ENCODE measurements at places on chromosomes 7 and 10. TPM values are rescaled to one million over a fixed set of nuclear protein-coding genes. Genes with fewer than 3 reads are reported as not detected.

The COL28A1 gene
- 2.7 TPM for total RNA-seq

DNA sequence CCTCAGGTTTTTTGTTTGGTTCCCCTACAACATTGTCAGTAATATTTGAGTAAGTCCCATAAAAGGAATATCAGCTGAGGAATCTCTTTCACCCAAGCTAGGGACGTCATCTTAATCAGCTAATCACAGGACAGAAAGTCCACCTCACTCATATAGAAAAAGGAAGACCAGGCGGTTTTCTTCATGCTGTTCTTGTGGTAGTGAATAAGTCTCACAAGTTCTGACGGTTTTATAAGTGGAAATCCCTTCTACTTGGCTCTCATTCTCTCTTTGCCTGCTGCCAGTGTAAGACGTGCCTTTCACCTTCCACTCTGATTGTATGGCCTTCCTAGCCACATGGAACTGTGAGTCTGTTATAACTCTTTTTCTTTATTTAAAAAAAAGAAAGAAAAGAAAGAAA lies 308.1 kb upstream of the PFKP start:
- no peak for DNase-seq

GRCh38 chr10:126476246-126476645 lies 88.0 kb upstream of the ADAM12 start:
- DNase-seq = no peak

The RPEL1 gene
- not detected for total RNA-seq

DNA sequence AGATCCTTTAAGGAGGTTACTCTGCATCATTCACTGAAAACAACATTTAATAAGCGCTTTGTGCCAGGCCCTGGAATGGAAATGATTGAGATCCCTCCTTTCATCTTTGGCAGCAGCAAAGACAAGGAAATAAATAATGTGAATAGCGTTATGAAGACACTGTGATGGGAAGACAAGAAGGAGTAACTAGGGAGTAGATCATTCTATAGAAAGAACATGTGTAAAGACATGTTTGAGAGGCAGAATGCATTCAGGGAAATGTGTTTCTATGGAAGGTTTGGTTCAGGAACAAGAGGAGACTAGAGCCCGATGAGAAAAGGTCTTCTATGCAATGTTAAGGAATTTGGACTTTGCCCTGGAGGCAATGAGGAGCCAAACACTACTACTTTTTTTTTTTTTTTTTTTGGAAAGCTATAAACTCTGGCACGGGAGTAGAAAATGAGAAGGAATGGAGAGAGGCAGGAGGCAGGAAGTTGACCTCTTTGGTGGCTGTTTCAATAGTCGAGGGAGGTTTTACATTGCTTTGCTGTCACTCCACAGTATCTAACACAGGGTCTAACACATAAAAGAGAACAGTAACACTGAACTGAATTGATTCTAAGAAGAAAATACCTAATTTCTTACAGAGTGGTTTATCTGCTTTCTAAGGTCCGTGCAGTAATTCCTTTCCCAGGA lies 44.9 kb downstream of the SMURF1 start:
- DNase-seq = no peak

DNA sequence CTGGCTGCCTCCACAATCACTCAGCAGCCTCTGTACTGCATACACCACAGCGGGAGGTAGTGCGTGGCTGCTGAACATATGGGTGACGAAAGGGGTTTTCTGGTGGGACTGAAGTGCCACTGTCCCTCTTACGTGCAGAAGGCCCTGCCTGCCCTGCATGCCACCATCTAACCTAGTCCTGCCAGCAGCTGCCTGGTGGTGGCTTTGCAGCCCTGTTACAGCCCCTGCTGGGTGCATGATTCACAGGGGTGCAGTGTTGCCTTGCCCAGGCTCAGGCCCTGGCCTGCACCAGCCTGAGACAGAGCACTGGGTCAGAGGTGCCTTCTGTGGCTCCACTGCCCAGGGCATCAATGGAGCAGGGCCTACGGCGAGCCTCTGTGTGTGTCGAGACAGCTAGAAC lies 50.1 kb downstream of the SYPL1 start:
- DNase-seq = no peak

The CPA4 gene
- total RNA-seq = 0.77 TPM

The MBLAC1 gene
- total RNA-seq = 2.8 TPM

DNA sequence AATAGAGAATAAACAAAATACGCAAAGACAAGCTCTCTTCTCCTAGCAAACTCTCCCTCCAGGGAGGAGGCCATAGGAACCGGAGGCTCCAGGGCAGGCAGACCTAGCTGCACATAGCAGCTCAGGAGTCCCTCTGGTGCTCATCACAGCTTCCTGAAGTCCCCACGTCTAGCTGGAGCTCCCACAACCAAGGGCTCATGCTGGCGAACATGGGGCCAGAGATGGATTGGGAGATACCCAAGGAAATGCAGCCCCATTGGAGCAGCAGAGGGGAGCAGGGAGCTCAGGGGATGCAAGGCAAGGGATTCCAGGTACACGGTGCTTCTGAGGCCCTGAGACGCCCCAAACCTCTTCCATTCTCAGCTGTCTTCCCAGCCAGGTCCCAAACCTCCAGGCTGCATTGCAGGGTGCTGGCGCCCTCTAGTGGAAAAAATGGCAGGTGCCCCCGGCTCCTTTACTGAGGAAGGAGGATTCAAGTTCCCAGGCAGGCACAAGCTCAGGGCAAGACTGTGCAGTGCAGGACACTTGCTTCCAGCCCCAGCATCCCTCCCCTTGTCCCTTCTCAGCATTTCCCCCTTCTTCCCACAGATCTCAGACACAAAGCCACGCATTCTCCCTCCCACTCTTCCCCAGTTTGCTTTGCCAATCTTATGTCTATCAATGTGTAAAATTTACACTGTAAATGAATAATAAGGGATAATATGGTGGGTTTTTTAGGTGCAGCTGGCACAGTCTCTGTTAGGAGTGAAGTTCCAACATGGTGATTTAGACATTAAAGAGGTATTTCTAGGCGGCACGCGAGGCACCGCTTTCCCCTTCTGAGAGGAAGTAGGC lies 46.2 kb downstream of the GPAM start:
- DNase-seq = peak; percentile 82

The CPA2 gene
- total RNA-seq = not detected

The HOXA9 gene
- total RNA-seq = not detected

- DNase-seq = no peak
These were observed 542.6 kb downstream of the DNAJB6 start for GRCh38 chr7:157879391-157879790.

GRCh38 chr7:52085610-52086009 lies 769.0 kb upstream of the COBL start:
- DNase-seq = no peak

The SPOCK2 gene
- 12.7 TPM for total RNA-seq

DNA sequence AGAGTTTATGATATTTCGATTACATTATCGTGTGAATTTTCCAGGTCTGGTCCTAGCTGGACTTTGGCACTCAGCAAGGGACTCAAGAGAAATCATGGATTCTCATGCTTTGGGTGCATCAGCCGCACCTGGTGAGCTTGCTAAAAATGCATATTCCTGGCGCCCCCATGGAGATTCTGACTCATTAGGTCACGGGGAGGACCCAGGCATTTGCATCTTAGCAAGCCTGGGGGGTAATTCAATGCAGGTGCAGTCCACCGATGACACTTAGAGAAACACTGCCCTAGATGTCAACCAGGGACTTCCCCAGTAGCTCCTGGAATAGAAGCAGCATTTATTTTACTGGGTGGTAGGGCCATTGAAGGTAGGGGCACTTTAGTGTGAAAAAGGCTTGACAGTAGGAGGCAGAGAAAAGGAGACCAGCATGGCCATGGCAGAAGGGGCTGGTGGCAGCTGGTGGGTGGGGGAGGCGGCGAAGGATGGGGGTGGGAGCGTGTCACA lies 29.9 kb upstream of the PDCD4 start:
- no peak for DNase-seq

Measured in left ventricle myocardium superior (tissue), 1 donor.